Stimulated activated CD4-positive, alpha-beta T cell treated with anti-CD3 and anti-CD28 coated beads, Interleukin-12 subunit alpha, Interleukin-12 subunit beta, amount 100 ng/mL, for 24 hours (primary cell): ENCODE measurements at places on chromosomes 13 and 19.

DNA sequence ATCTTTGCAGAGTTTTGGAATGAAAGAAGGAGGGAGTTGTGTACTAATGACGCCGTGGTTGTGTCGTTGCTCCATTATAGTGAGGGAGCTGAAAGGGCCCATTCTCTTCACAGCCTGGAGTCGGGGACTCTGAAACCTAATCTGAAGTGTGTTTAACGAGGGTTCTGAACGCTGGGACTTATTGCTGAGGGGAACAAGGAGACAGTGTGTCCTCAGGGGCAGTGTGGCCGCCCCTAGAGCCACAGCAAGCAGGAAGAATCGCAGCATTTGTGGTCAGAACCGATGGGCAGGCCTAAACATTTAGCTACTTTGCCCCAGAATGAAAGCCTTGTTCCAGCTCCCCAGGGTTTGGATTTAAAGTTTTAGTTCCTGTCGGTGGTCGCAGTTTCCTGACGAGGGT is 156.4 kb upstream of the RNF113B start:
- DNase-seq: no peak

- DNase-seq: no peak
These were observed 16.7 kb upstream of the EPOR start for GRCh38 chr19:11400798-11401197.

DNA sequence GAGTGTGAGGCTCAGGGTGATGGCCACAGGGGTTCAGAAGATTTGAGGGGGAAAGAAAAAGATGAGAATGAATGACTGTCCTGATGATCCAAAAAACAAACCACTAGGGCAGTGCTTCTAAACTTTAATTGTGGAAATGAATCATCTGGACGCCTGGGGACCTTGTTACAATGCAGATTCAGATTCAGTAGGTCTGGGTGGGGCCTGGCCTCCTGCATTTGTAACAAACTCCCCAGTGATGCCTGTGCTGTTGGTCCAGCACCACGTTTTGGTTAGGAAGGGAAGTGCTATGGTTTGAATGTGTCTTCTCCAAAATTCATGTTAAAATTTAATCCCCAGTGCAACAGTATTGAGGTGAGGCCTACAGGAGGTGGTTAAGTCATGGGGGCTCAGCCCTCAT is 49.5 kb upstream of the KPNA3 start:
- no peak for DNase-seq

GRCh38 chr13:27283906-27284493 is 13.4 kb downstream of the RASL11A start:
- DNase-seq: no peak

DNA sequence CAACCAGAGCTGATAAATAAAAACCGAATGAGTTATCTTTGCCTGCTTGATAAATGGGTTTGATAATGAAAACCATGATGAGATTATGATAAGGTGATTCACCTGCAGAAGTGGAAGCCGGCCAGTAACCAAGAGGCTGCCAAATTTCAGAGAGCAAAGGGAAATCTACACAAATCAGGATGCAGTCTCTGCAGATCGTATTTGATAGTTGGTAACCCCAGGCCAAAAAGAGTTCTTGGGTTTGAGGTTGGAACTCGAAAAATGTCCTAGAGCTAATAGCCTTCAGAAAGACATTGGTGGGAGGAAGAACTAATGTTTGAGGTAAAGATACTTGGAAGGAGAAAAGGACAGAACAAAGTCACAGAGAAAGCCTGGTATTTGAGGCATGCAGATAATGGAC is 9.6 kb upstream of the LATS2 start:
- no peak for DNase-seq

- DNase-seq: peak; percentile 16
These were observed 221.7 kb downstream of the KCNRG start for GRCh38 chr13:50236898-50237318.

- no peak for DNase-seq
These were observed 65.3 kb downstream of the PCDH20 start for GRCh38 chr13:61350341-61350740.

GRCh38 chr19:28288572-28289264 is 924.2 kb downstream of the UQCRFS1 start:
- DNase-seq: no peak

DNA sequence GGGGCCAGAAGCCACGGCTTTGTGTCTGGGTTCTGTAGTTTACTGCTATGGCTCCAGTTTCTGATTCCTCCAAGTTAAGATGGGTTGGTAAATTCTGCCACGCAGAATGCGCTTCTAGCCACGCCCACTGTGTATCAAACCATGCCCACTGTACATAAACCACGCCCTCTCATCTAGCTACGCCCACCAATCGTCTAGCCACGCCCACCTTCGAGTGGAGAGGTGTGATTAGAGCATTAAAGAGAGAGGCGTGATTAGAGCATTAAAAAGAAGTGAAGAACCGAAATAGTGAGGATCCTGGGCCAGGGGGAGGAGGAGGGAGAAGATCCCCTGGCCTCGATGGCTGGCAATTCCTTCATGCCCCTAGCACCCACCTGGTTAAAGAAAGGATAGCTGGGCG is 43.7 kb upstream of the ADGRE5 start:
- no peak for DNase-seq
